ENCODE measurements at places on chromosomes 2 and 18.

DNA sequence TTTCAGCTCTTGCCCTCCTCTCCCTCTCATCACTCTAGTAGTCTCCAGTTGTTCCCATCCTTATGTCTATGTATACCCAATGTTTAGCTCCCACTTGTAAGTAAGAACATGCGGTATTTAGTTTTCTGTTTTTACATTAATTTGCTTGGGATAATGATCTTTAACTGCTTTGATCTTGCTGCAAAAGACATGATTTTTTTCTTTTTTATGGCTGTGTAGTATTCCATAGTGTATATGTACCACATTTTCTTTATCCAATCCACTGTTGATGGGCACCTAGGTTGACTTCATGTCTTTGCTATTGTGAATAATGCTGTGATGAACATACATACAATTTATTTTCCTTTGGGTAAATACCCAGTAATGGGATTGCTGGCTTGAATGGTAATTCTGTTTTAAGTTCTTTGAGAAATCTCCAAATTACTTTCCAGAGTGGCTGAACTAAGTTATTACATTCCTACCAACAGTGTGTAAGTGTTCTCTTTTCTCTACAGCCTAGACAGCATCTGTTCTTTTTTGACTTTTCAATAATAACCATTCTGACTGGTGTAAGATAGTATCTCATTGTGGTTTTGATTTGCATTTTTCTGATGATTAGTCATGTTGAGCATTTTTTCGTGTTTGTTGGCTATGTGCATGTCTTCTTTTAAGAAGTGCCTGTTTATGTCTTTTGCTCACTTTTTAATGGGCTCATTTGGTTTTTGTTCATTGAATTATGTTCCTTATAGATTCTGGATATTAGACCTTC, 179.6 kb upstream of the SLC39A10 start:
- no peak for DNase-seq

DNA sequence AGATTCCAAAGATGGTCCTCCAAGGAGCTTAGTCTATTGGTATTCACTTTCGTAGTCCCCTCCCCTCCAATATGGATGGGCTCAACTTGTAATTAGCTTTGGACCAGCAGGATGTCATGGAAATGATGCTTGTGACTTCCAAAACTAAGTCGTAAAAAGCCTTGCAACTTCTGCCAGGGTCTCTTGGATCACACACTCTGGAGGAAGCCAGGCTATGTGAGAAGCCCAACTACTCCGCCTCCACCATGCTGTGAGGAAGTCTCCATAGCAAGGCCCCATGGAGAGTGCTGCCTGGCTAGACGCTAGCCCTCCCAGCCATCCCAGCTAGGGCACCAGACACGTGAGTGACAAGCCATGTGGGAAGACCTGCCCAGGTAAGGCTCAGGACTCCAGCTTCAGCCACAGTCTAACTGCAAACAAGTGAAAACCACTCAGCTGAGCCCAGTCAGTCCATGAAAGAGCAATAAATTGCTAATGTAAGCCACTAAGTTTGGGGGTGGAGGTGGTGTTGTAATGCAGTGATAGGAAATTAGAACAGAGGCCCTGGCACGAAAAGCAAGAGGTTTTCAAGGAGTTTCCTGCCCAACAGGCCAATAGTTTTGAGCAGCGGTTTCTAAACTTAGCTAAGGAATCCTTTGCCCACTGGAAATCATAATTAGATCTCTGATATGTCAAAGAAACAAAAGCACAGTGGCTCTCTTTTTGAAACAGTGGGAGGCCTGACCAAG, 77.5 kb upstream of the GLI2 start:
- DNase-seq = no peak

- DNase-seq = no peak
Measured at GRCh38 chr2:70443078-70443465, 110.6 kb downstream of the TGFA start.

GRCh38 chr2:71858071-71858470, 289.6 kb downstream of the CYP26B1 start:
- no peak for DNase-seq

DNA sequence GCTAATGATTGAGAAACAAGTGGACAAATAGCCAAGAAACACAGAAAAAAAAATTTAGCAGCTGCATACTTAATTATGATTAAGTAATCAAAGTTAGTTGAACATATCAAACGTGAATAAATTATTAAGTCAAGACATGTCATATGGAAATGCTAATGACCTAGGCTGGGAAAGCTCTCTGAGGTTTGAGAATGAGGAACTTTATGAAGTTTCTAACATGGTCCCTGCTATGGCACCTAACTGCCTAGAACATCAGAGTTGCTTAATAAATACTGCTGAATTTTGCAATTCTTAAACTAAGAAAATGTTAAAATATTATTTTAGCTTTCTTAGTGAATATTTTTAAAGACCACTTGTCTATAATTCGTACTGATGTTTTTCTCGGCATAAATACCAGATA, 99.8 kb downstream of the AFF3 start:
- no peak for DNase-seq

All from D341Med (cell line).